ENCODE measurements at places on chromosomes 6 and 20.

DNA sequence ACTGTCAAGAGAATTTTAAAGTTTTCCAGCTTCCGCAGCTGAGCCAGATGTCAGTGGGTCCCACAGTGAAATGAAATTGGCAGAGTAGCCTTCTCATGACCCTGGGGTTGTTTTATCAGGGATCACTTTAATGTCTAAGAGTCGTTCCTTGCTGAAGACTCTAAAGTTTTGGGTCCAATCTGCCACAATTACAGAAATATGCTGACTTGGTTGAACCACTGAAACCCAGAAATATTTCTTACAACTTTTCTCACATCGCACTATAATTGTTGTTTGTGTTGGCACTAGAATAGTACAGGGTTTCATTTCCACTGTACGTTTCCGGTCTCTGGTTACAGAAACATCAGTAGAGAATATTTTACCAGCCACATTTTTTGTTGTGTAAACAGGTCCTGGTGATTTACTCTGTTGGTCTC is 109.0 kb downstream of the HMGCLL1 start:
- no peak for DNase-seq

DNA sequence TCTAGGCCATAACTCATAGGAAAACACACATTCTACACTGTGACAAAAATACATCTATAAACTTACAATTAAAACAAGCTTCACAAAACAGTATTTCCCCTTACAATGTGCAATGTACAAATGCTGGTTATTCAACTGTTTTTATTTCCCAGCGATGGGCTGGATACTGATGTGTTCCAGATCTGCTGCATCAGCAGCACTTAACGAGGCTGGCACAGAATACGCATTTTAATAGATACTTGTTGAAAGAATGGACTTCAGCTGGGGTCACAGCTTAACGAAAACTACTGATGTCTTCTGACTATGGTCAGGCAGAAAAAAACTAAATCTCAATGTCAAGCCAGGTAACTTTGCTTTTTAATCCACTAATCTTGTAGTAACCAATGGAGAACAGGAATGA is 70.9 kb downstream of the B4GALT5 start:
- DNase-seq, result no peak

- DNase-seq, result no peak
Observed at GRCh38 chr6:42140756-42141602, 1.4 kb downstream of the C6orf132 start.

DNA sequence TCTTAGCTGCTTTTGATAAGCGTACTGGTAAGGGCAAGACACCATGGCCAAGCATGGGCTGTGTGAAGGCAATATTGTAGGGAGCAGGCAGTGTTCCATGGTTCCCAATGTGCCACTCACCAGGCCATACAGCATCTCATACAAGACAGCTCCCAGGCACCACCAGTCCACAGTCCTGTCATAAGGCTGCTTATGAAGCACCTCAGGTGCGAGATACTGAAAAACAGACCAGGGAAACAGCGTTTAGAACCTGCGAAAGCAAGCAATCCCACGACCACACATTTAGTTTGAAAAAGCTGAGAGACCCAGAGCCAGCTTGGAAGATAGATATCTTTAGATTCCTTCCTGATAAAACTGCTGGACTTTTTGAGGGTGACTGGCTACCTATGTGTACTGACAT is 119.1 kb upstream of the SLC2A12 start:
- no peak for DNase-seq

- no peak for DNase-seq
Observed at GRCh38 chr6:100099189-100100074, 105.4 kb upstream of the MCHR2 start.

DNA sequence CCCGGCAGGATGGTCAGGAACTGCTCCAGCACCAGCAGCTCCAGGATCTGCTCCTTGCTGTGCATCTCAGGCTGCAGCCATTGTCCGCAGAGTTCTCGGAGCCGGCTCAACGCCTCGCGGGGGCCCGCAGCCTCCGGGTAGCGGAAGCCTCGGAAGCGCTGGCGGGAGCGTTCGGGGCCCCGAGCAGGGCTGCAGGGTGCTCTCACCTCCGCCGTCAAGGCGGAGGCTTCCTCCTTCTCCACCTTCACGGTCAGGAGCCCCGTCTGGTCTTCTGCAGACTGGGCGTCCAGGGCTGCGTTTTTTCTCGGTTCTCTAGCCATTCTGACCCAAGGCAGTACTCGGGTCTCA is 434 bp downstream of the ZKSCAN4 start:
- DNase-seq, result peak; percentile 2

GRCh38 chr6:43295456-43295855 is 2.6 kb upstream of the SLC22A7 start:
- DNase-seq, result no peak

DNA sequence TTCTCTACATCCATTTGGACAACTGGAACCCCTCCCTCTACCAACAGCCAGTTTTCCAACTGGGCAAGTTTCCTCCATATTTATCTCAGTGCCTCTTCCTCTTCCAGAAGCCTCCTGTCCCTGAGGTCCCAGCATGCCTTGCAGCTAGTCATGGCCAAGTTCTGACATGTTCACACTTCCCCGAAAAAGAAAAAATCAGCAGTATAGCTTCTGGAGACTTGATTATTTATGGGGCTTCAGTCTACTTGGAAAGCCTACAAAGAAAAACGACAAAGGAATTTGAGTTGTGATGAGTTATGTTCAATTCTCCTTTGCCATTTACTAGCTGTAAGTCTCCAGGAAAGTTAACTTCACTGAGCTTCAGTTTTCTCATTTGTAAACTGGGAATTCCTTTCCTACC is 406.5 kb downstream of the MAFB start:
- no peak for DNase-seq

DNA sequence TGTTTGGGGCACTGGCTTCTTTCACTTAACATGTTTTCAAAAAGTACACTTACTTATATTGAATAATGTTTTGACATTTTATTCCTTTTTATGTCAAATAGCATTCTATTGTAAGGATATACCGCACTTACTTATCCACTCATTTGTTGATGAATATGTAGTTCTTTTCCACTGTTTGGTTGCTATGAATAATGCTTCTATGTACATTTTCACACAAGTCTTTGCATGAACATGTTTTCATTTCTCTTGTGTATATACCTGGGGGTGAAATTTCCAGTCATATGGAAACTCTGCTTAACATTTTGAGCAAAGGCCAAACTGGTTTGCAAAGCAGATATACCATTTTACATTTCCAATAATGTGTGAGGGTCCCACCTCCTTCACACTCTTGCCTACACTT is 202.3 kb upstream of the GGTLC1 start:
- no peak for DNase-seq

GRCh38 chr6:4703382-4703781 is 72.8 kb upstream of the CDYL start:
- no peak for DNase-seq

GRCh38 chr20:55329108-55329507 is 676.2 kb downstream of the CBLN4 start:
- no peak for DNase-seq

DNA sequence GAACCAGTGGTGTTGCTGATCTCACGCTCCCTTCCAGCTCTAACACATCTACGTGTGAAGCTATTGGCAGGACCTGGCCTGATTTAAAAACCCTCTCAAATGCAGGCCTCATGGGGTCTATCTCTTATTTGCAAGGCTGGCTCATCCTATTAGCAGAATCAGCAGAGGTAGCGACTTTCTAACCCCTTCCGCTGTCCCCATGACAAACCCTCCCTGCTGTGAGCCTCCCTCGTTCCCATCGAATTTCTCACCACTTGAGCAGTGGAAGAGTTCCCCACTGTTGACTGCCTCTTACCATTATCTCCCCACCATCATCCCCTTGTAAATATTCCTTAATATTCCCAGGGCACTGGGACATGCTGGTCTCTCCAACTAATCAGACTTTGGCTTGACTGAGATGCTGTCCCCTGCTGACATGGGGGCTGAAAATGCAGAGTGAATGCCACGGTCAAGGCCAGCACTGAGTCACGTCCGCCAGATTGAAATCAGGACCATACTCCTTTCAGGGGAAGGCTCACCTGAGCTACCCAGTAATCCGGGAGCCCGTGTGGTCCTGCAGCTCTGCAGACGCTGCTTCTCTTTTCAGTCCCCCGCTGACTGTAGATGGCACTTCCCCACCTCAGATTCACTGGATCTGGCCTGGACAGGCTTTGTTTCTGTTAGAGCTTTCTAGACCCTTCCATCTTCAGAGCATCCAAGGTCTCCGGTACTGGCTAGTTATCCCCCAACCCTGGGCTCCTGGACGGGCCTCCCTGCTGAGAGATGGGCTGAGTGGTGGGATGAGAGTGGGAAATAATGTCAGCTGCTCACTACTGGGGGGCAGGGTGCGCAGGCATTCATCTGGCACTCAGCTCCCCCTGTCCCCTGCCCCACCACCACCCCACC is 23.1 kb downstream of the AAR2 start:
- DNase-seq, result no peak

DNA sequence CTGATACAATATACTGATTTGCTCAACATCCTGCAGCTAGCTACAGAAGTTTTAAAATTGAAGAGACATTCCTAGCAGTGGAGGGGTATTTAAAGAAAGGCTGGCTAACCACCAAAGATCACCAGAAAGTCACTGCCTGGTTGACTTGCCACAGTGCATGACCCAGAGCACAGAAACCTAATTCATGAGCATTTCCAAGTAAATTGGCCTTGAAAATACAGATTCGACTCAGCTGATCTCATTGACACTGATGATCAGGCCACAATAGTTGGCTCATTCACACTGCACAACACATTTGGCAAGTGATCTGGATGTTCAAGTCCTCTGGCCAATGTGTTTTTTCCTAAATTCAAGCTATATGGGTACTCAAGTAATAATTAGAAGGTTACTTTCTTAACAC is 13.3 kb upstream of the TDRD6 start:
- DNase-seq, result no peak

GRCh38 chr6:113082745-113083144 is 735.6 kb downstream of the RFPL4B start:
- DNase-seq, result peak; percentile 41

- no peak for DNase-seq
Observed at GRCh38 chr6:44305200-44305725, 7.9 kb downstream of the AARS2 start.

GRCh38 chr6:34616227-34616585 is 60.1 kb upstream of the SPDEF start:
- no peak for DNase-seq

DNA sequence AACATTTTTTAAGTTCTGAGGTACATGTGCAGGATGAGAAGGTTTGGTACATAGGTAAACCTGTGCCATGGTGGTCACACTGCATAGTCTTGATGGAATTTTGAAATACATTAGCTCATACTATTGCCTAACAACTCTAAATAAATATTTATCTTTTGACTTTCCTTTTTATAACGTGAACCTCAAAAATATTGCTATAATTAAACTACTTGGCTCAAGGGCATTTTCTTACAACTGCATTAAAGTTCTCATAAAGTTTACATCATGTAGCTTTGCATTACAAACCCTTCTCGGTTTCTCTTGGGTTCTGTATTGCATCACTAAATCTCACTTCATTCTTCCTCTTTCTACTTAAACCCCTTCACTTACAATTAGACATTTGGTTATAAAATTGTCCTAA is 636.0 kb upstream of the PTCHD4 start:
- no peak for DNase-seq

DNA sequence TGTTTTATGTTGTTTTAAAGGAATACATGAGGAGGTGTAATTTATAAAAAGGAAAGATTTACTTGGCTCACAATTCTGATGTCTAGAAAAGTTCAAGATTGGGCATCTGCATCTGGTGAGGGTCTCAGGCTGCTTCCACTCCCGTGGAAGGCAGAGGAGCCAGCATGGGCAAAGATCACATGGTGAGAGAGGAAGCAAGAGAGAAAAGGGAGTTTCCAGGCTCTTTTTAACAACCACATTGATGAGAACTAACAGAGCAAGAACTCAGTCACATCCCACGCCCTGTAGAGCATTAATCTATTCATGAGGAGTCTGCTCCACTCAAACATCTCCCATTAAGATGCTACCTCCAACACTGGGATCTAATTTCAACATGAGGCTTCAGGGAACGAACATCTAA is 1666.3 kb downstream of the HACE1 start:
- DNase-seq, result no peak

DNA sequence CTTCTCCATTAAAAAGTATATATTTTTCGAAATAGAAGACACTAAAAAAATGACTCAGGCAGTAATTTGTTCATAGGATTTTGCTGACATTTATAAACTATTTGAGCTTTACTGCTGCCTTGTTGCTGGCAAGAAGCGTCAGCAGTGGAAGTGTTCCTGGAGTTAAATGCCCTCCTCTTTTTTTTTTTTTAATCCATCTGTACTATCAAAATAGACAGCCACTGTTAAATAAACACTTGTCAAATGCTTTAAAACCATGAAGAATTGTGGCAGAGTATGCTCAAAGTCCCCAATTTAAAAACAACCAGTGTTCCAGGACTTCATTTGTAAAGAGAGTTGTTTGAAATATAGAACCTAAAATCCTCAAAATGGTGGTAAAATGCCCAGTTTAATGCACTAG is 253.8 kb downstream of the NKAIN2 start:
- DNase-seq, result no peak

DNA sequence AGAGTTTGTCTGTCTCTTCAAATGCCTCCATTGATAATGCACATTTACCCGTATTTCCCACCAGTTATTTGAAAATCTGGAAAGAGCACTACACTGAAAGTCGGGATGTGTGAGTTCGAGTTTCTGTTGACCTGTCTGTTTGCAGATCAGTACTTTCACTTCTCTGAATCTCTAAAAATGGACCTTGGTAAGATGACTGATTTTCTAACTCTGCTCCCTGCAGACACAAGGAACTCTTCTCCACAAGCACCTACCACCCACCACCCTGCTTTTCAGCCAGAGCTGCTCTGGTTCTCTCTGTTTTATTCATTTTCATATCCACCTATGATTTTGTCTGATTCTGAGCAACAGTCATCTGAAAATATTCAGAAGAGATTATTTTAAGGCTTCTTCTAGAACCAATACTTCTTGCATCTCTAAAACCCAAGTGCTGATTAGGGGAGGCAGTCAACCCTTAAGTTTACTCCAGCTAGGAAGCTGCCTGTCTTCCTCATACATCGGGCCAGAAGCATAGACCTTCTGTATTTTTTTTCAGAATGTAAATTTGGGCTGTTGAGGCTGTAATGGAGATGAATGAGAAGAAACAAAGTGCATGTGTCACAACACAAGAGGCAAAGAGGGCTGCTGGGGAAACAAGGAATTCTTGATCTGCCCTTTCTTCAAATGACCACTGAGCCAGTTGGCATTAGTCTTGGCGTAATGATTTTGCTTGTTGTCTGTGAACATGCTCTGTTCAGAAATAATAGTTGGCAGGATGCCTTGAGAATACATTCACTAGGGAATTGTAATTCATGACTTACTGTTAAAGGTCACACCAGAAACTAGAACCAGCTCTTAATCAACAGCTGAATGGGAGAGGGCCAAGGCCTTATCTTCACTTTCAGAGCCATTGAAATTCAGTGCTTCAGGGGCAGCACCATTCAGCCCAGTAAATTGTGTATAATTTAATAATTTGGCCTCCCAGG is 85.4 kb upstream of the MYLIP start:
- DNase-seq, result no peak
